ENCODE measurements at places on chromosomes 11 and 22. TPM values are rescaled to one million over a fixed set of nuclear protein-coding genes. Genes with fewer than 3 reads are reported as not detected.

Gene MRGPRE
- total RNA-seq: not detected

DNA sequence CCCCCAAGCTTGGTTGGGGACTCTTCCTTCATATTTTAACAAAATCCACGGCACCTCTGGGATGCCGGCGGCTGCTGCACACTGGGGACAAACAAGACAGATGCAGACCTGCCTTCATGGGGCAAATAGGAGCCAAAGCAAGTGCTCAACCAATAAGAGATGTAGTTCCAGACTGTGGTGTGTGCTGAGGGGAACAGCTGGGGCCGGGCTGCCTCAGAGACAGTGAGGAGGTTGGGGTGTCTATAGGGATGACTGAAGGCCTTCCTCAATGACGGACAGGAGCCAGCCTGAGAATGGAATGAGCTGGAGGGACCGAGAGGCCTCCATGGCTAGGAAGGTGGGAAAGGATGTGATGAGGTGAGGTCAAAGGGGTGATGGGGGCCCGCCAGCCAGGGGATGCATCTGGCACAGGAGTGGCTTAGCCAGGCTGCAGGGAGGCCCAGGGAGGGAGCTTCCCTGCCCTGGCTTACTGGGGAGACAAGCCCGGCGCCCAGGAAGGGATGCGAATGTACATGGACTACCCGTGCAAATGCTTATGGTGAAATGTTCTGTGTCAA is 10.3 kb upstream of the CTSD start:
- no peak for DNase-seq

Gene CREB3L1
- 24.9 TPM for total RNA-seq

DNA sequence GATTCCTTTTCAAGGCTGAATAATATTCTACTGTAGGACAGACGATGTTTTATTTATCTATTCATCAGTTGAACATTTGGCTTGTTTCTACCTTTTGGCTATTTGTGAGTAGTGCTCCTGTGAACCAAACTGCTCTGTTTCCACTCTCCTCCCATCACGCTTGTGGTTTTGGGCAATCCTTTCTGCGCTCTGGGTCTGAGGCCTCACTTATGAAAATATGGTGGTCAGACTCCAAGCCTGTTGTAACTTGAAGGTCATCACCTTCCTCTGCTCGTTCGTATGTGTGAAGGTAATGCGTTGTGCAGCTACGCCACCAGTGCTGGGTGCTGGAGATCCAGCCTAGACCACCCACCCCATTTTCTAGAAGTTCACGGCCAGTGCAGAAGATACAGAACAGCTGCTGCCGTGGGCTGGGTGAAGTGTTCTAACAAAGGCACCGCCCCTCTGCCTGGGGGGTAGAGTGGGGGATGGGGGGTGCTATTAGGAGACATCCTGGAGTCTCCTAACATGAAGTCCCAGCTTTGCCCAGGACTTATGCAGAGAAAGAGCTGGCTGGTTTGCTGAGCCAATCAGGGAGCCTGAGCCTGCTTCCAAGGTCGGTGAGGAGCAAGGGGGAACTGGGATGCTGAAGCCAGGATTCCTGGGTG is 21.0 kb downstream of the PTPN5 start:
- DNase-seq: no peak

DNA sequence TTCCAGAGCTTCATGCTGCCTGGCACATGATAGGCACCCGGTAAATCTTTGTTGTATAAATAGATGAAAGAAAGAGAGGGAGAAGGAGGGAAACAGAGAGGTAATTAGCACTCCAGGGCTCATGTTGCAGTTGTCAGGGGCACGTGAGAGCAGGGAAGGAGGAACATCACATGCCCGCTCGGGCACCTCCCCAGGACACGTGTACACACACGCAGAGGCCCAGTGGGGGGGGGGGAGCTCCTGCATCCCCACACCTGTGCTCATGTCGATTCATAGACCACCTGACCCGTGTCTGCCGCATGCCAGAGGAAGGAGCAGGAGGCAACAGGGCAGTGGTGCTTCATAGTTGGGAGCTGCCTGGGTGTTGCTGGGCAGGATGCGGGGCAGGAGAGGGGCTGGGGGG is 37.1 kb upstream of the NNMT start:
- no peak for DNase-seq

Gene CNIH2
- 1.1 TPM for total RNA-seq
